ENCODE measurements at places on chromosomes 4 and X. TPM values are rescaled to one million over a fixed set of nuclear protein-coding genes. Genes with fewer than 3 reads are reported as not detected.

DNA sequence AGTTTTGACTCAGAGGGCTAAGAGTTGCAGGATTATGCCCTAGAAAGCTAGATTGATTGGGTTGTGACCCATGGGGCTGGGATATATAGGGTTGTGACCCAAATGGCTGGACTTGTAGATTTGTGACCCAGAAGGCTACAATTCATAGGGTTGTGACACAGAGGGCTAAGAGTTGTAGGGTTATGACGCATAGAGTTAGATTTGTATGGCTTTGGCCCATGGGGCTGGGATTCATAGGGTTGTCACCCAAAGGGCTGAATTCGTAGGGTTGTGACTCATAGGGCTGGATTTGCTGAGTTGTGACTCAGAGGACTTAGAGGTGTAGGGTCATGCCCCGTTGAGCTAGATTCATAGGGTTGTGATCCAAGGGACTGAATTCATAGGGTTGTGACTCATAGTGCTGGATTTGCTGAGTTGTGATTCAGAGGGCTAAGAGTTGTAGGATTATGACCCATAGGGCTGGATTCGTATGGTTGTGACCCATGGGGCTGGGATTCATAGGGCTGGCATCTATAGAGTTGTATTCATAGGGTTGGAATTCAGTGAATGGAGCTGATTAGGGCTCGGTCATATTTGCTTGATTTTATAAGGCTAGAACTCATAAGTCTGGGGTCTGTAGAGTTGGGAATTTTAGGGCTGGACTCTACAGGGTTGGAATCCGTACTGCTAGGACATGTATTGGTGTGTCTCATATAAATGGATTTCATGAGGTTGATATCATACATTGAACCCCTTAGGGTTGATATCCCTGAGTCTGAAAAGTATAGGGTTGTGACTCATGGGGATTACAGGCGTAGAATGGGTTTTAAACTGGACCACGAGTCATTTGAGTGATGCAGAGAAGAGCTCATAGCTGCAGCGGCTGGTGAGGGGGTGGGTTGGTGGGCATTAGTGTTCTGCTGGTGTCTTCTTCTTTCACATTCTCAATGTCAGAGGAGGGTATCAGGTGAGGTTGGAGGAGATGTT is 125.7 kb downstream of the CRLF2 start:
- no peak for DNase-seq

DNA sequence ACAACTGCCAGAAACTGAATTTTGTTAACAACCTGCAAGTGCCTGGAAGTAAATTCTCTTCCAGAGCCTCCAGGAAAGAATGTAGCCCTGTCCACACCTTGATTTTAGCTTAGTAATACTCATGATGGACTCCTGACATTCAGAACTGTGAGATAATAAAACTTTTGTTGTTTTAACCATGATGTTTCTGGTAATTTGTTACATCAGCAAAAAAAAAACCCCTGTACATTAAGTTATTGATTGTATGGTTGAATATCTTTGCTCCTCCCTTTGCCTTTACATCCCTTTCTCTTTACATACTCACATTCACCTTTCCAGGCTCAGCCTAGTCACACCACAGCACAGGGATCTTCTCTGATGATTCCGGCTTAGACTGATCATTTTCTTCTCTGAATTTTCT is 881.8 kb upstream of the GRID2 start:
- DNase-seq: no peak

DNA sequence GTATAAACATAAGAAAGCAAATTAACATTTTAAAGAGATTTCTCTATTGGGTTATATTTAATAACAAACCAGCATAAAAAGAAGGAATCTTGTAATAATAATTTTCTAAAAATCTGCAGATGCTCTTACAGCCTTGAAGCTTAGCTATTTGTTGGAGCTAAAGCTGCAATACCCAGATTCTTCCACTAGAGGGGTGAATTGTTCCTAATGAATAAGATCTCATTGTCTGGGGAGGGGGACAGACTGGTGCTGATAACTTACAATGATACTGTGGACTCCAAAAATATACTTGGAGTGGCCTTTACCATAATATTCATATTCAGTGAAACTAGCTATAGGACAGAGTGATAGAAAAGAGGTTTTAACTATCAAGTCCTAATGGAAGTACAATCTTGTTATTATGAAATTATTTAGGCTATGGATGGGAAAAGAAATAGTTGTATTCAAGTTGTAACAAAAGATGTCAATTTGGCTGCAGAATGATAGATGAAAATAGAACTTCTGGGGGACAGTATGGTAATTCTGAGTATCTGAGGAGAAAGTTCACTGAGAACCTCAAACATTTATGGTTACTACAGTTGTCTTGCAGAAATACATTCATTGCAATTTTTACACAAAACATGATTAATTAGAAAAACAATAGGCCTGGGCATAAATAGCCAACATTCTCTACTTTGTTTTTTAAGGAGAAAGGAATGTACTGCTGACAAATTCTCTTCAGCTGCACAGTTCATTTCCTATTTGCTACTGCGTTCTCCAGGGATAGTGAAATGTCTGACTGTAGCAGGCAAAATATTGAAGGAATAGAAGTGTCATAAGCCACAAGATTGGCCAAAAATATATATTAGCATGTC is 443.3 kb downstream of the GBA3 start:
- peak; percentile 9 for DNase-seq

GRCh38 chrX:111100191-111100590 is 4.2 kb downstream of the PAK3 start:
- peak; percentile 35 for DNase-seq

GRCh38 chr4:150853882-150854281 is 161.2 kb downstream of the LRBA start:
- no peak for DNase-seq

DNA sequence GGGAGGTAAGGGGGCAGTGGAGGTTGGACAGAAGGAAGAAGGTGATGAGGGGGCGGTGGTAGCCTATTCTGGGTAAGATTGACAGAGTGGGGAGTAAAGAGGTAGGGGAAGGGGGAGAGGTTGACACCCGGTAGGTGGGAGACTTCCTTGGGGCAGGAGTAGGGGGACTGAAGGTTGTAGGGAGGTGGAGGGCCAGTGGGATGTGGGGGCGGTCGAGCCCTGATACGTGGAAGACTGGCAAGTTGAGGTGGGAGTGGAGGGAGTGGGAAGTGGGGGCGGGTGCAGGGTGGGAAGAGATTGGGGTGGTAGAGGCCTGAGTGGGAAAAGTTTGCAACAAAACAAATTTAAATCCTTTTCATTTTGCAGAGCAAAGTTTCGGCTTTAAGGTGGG is 1.7 kb downstream of the GCNA start:
- no peak for DNase-seq

- peak; percentile 54 for DNase-seq
Measured at GRCh38 chr4:114694770-114695169, 96.2 kb downstream of the UGT8 start.

DNA sequence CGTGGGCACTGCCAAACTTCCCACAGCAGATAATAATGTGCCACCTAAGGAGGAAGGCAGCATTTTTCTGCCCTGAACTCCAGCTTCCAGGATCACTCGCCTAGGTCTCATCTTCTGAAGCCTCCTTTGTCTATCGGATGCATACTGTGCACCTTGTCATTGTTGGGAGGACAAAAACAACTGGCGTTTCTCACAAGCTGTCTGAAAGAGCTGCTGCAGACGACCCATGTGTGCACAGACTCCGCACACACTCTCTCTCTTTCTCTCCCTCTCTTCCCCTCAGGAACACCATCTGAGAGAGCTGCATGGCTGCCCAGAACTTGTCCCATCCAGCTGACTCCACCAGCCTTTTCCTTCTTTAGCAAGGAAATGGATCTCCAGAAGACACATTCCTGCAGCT is 83.0 kb downstream of the MAML3 start:
- no peak for DNase-seq

GRCh38 chr4:139184129-139184528 is 7.1 kb upstream of the ELF2 start:
- DNase-seq: no peak

- no peak for DNase-seq
Measured at GRCh38 chr4:148441624-148441985, 609 bp downstream of the NR3C2 start.

DNA sequence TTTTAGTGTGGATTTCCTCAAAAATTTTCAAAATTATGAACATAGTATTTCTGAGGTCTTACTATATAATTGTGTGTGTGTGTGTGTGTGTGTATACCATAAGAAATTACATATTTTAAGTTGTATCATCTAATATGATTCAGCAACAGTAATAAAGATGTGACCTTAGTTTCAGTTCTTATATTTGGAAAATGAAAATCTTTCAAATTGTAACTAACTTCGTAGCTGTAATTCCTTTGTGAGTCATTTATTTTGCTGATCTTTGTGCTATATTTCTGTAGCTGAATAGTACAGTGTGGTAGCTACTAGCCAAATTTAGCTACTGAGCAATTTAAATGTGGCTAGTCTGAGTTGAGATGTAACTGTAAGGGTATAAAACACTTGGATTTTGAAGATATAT is 116.4 kb downstream of the RAP1GDS1 start:
- DNase-seq: no peak

- DNase-seq: no peak
Measured at GRCh38 chrX:23048806-23049573, 49.2 kb downstream of the DDX53 start.

- no peak for DNase-seq
Measured at GRCh38 chr4:124123181-124123580, 589.4 kb downstream of the ANKRD50 start.

GRCh38 chrX:154797006-154797405 is 8.3 kb downstream of the MPP1 start:
- no peak for DNase-seq

DNA sequence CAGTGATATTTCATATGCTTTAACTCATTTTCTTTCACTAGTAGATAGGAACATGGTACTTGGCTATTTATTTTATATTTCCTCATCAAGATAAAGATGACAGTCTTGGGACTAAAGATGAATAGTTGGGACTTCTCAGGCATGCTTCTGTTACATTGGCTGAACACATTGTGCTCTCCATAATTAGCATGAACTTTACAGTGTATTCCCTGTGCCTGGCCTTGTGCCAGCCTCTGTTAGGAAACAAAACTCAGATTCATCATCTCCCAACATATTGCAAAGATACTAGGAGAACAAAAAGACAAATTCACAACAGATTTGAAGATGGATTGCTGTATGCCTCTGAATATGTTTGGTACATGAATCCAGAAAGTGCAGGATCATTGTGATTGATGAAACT is 26.4 kb downstream of the GRIA2 start:
- no peak for DNase-seq

GRCh38 chr4:48905363-48906015 is 1.1 kb downstream of the OCIAD2 start:
- no peak for DNase-seq

DNA sequence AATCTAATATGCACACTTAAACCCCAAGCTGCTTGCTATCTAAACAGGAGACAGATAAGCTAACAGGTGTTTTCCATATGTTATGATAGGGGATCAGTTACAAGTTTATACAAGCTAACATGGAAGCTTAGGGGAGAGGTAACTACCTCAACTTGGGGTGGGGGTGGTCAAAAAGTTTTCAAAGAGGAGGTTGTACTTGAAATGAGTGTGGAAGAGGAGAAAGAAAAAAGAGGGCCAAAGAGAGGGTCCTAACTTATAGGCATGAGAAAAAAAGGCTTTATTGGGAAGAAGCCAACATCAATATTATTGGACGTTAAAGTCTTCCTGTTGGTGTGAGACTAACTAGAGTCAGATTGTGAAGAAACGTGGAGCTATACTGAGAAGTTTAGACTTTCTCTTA is 205.9 kb downstream of the NDST4 start:
- DNase-seq: no peak

DNA sequence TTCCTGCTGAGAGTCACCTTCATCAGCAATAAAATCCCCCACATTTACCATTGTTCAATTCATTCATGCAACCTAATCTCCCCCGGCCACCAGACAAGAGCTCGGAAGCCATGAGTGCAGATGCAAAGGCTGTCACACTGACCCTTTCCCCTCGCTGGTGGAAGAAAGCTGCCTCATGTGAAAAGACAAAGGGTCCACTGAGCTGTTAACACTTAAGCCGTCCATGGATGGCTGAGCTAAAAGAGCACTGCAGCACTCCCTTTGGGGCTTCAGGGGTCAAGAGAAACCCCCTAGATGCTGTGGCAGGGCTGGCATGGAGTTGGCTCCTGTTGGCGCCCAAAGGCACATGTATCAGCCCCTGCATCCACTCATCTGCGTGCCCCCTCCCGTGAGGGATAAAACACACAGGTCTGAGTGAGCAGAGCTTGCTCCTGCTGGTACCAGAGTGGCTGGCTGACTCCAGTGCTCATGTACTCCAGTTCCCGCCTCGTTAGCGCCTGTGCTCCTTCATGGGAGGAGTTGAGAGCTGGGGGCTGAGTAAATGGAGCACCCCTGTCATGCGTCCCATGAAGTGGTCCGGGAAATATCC is 216.5 kb downstream of the PDHA2 start:
- DNase-seq: peak; percentile 1

DNA sequence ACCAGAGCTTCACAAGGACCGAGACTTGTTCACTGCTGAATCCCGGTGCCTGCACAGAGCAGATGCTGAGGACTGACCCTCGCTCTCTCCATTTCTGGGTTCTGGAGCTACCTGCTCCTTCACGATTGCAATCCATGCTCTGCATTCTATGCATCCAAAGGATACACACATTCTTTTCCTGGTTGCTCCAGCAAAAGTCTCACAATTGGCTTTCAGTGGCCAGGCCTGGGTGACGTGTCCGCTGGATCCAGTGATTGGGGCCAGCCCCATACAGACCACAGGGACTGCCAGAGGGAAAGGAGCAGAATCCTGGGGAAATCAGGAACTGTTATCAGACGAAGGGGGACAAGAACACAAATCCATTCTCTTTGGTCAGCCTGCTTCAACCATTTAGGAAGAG is 14.9 kb upstream of the CDKN2AIP start:
- DNase-seq: no peak

The KDR gene
- polyA plus RNA-seq: not detected

The RNF150 gene
- polyA plus RNA-seq: not detected

The ZGRF1 gene
- 4.6 TPM for polyA plus RNA-seq

The KLF3 gene
- 32.9 TPM for polyA plus RNA-seq

The CNGA1 gene
- not detected for polyA plus RNA-seq

The SSX2B gene
- not detected for polyA plus RNA-seq

The SSX3 gene
- polyA plus RNA-seq: not detected

The NSUN7 gene
- polyA plus RNA-seq: 0.75 TPM

All from B cell (primary cell).